ENCODE measurements at places on chromosomes 7 and 10.

- DNase-seq: no peak
Observed at GRCh38 chr7:96495751-96496216, 173.9 kb upstream of the SLC25A13 start.

GRCh38 chr7:110760341-110760740 is 330.6 kb upstream of the LRRN3 start:
- DNase-seq: no peak

GRCh38 chr7:152465119-152465387 is 29.2 kb upstream of the KMT2C start:
- DNase-seq: no peak

DNA sequence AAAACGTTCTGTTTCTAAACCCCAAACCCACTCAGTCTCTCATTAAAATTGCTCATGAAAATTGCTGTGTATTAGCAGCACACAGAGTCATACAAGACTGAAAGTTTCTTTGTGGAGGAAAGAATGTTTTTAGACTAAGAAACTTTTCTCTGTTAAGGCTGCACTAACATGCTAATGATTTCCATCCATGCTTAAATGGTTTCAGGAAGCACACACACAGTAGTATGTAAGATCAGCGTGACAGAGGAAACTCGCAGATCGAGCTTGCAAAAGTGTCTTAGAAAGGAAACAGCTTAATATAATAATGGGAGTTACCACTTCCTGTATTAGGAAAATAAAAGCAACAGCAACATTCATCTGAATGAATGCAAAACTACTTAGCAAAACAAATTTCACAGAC is 112.7 kb downstream of the ICA1 start:
- no peak for DNase-seq

GRCh38 chr7:49418963-49419362 is 354.5 kb upstream of the VWC2 start:
- DNase-seq: no peak

DNA sequence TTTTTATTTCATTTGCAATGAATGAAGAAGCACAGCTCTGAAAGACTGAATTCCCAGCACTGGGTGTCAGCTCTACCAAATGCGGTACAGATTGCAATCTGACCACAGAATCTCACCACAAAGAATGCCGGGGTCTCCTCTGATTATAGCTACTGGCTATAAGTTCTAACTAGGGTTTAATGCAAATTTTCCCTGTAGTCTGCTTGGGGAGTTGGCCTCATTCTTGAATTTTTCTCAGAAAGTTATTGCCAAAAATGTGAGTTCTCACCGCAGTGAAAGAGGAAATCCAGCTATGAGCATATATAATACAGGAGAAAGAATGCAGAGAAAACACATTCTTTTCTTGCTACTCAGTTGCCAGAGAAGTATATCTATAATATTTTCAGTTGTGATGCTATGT is 1255.7 kb upstream of the LRRTM3 start:
- peak; percentile 73 for DNase-seq

DNA sequence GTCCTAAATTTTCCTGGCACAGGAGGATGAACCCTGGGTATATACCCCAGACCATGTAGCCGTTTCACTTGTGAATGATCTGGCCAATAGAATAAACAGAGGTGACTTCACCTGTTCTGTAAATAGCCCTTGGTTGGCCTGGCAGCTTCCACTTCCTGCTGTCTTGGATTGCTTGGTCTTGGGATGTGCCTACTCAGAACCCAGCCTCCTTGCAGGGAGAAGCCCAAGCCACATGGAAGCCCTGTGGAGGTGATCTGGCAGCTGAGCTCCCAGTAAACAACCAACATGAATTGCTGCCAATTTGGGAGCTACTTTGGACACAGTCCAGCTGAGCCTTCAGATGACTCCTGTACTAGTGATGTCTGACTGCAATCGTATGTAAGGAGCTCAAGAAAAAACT is 4.8 kb upstream of the RAPGEF5 start:
- no peak for DNase-seq

- DNase-seq: no peak
Observed at GRCh38 chr7:47226696-47227095, 355.2 kb downstream of the TNS3 start.

DNA sequence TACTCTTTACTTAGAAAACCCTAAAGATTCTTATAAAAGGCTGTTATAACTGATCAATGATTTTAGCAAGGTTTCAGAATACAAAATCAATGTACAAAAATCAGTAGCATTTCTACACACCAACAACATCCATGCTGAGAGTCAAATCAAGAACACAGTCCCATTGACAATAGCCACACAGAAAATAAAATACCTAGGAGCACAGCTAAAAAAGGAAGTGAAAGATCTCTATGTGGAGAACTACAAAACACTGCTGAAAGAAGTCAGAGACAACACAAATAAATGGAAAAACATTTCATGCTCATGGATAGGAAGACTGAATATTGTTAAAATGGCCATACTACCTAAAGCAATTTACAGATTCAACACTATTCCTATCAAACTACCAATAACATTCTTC is 427.0 kb downstream of the KCNMA1 start:
- DNase-seq: no peak

DNA sequence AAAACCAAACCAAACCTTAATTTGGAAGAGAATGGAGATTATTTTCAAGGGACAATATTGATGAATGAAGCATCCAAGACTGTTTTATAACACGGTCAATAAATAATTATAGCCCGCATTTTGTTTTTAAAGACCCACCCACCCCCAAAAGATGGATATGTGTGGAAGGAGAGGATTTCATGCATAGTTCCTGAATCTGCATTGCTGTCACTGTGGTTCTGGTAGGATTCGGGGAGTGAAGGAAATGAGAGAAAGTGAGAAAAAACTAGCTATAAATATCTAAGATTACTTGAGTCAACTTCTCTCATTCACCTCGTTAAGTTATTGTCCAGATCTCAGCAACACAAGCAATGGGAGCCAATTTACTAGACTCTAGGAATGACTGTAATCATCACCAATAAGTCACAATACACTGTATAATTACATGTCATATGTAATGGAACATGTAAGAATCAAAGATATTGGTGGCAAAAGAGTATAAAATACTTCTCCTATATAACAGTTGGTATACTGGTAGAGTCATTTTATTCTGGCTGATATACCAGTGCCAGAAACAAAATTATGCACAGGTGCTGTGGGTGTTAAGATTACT is 30.2 kb downstream of the NAMPT start:
- no peak for DNase-seq

DNA sequence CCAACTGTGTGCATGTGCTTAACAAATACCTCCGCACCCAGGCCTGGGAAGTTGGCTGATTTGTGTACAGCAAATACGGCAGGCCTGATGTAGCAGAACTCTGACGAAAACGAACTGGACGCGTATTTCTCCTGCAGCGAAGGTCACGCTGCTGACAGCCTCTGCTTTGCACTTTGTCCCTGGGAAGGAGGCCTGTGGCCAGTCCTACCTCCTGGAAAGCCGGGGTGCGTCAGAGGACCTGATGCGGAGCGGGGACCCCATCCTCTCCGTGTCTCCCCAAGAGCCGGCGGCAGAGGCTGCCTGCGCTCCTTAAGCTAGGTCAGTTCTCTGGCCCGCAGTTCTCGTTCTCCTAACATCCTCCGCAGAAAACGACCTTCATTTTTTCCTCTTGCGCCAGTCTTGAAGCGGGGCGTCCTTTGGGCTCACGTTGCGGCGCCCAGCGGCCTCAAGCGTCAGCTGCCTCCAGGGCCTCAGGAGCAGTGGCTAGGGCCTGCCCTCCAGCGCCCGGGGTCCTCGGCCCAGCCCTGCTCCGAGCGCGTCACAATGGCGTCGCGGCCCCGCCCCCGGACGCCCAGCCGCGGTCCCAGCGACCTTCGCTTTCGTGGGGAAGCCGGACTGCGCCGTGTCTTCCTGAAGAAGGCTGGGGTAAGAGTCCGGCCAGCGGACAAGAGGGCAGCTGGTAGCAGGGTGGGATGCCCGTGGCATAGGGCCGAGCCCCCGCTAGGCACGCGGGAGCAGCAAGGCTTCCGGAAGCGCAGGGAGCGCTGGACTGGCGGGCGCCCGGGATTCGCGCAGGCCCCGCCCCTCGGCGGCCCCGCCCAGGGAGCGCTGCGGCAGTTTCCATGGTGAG is at the start of gene ZNF487:
ZNF487 (plus strand) TSS at position 821 of the 850 bp plus-strand sequence. CDS start 38,703 bp downstream, outside the sequence.
- peak; percentile 83 for DNase-seq

DNA sequence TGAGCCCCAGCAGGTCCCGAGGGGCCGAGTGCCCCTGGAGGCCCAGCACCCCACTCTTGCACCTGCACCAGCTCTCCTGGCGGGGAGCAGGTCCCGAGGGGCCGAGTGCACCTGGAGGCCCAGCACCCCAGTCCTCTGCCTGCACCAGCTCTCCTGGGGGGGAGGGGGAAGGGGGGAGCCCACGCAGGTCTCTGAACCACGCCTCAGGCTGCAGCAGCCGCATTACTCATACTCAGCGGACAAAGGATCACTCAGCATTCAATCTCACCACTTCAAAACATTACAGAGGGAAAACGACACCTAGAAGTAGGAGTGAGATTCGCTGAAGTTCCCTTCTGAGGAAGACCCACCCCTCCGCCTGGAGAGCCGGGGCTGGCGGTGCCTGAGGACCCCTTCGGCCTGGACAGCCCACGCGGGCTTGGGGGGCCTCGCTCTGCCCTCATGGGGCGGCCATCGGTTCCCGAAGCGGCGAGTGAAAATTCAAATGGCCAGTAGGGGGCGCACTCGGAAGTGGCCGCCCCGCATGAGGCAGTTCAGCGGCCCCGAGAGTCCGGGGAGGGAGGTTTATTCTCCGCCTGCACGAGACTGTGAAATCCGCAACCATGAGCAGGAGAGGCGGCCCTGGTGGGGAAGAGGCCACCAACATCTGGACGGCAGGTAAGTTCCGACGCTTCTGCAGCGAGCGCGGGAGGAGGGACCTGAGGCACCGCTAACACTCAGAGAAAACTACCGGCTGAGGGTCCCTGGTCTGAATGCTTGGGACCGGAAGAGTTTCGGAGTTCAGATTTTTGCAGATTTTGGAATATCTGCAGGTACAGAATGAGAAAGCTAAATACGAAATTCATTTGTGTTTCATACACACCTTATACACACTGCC is 1.1 kb upstream of the GPER1 start:
- DNase-seq: peak; percentile 48

GRCh38 chr7:41029072-41029499 is 673.8 kb downstream of the INHBA start:
- DNase-seq: peak; percentile 92

DNA sequence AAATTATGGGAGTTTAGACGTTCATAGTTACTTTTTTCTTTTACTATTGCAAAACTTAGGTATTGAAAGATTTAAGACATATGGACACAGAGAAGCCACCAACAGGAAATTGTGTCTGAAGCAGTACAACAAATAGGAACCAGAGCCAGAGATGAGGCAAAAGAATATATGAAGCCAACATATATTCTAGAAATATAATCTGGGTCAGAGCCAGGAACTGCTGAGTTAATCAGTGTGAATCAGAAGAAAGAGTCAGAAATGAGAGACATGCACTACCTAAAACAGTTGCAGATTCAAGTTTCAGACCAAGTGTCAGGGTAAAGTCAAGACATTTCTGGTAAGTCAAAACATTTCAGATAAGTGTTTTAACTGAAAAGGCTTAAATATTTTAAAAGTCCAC is 67.7 kb downstream of the DGKB start:
- no peak for DNase-seq

DNA sequence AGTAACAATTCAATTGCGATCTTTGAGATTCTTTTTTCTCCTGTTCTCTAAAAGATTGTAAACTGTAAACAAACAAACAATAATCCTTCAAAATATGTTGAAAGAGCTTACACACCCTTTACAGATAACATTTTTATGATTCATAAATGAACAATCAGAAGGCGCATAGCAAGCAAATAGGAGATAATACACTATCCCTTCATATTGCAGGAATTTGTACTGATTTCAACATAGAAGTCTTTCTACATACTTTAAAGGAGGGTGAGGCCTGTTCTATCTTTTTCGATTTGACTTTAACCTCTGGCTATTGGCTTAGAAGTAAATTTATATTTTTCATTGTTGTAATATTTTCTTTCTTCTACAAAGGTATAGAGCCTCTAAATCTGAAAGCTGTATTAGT is 57.2 kb downstream of the TFEC start:
- peak; percentile 73 for DNase-seq

DNA sequence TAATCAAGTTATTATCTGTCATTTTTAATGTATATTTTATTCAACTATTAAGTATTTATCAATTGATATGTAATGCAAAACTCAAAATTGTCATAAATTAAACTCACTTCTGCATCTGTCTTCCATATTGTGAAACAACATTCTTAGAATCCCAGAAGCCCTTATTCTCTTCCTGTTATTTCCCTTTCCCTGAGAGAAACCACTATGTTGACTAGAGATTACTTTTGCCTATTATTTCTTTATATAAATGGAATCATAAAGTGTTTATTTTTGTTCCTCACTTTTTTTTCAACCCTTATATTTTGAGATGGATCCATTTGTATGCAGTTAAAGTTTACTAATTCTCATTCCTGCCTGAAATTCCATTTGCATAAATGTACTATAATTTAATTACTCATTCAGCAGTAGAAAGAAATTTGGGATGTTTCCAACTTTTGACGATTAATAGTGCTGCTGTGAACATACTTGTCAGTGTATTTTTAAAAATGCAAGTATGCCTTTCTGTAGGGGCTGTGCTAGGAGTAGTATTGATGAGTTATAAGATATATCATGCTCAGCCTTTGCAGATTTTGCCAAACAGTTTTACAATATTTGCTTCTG is 211.2 kb downstream of the SEMA3D start:
- DNase-seq: peak; percentile 58

GRCh38 chr7:13524076-13524475 is 465.4 kb downstream of the ETV1 start:
- DNase-seq: no peak

GRCh38 chr7:121305109-121305508 is 23.7 kb upstream of the WNT16 start:
- DNase-seq: no peak

DNA sequence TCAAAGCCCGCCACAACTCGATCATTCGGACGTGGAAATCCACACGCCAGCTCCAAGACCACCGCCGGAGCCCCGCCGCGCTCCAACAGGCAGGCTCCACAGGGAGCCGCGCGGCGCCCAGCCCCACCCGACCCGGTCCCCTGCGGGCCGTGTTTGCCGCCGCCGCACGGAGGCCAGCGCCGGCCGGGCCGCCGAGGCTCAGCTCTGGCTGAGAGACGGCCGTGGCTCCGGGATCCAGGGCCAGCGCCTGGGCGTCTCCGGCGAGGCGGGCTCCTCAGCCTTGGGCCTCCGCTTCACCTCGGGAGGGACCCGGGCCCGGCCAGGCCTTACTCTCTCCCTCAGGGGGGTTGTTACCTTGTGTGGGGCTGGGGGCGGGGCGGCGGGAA is 333 bp downstream of the SMNDC1 start:
- no peak for DNase-seq

- DNase-seq: peak; percentile 46
Observed at GRCh38 chr7:20064974-20065862, 152.0 kb downstream of the MACC1 start.
